ENCODE measurements at places on chromosomes 16 and 17. TPM values are rescaled to one million over a fixed set of nuclear protein-coding genes. Genes with fewer than 3 reads are reported as not detected.
A peak's percentile ranks its signal among the peaks of the same experiment; 100 is the strongest.

CRYBA1 gene
- not detected for total RNA-seq

PROCA1 gene
- total RNA-seq: 1.4 TPM

DNA sequence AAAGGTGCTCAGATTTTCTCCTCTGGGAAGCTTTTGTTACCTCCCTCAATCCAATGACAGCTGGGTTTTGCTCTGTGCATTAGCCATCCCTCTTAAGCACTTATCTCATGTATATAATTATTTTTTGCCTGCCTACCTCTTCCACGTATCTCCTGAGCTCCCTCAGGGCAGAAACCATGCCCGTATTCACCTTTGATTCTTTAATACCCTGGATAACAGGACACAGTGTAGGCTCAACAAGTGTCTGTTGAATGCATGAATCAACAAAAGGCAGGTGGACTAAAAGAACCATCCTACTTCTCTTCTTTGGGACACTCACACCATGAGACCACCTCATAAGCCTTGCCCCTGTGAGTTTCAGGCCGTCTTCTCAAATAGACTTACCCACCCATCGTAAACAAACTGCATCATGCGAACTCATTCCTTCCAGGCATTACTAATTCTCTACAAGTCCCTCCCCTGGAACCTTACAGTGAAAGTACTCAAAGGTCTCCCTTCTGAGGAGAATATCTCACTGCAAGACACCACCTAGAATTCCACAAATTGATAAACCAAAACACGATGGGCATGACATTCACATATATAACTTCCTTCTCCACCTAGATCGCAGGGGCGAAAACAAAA lies 3.2 kb downstream of the ARHGAP17 start:
- DNase-seq: no peak

DNA sequence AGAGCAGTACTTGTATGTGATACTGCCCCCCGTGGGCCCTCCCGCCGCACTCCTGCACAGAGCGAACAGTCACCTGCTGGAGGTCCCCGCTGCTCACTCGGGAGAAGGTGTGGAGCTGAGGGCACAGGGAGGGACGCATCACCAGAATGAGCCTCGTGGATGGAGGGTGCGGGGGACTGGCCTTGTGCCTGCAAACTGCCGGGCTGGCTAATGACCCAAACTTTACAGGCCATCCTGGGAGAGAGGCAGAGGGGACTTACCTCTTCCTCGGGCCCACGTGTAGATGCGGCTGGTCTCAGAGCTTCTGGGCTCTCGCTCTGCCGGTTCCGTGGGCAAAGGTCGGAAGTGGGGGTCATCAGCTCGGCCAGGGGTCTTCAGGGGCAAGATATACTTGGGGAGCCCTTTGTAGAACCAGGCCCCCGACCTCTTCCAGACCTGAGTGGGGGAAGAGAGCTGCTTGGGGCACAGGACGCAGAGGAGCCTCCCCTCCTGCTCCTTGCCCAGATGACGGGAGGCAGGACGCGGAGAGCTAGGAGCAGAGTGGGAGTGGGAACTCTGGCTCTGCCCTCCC lies 65.5 kb upstream of the DOC2B start:
- peak; percentile 62 for DNase-seq

DNA sequence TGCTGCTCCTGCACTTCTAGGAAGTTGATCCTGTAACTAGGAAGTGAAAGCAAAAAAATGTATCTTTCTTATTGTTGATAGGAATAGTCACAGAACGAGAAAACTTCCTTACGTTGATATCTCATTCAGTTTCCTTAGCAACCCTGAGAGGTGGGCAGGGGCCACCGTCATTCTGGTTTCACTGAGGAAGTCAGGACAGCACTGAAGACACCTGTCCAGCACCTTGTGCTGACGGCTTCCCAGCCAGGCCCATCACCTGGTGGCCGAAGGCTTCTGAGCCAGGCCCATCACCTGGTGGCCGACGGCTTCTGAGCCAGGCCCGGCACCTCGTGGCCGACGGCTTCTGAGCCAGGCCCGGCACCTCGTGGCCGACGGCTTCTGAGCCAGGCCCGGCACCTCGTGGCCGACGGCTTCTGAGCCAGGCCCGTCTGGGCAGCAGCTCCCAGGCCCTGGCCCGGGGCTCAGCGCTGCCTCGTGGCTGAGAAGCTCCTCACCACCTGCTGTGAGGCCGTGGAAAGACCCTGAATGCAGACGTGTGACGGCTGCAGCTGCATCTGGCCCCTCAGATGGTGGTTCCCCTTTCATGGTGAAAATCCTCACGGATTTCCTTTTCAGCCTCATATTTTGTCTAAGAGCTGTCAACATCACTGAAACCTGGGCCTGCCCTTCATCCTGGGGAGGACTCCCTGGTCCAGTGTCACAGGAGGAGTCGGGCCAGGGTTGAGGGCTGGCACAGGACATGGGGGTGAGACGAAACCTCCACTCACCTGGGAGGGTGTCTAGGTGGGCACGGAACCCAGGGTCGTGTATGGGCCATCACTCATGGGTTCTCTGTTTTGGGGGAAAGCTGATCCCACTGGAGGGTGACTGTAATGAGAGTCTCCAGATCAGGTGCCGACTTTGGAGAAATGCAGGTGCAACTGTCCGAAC lies 33.0 kb upstream of the ZNF750 start:
- peak; percentile 59 for DNase-seq

- no peak for DNase-seq
Measured at GRCh38 chr16:28910086-28911031, 14.7 kb downstream of the RABEP2 start.

GRCh38 chr17:7479213-7480088 lies at the start of gene ZBTB4:
Gene ZBTB4 (minus strand): TSS chr17:7479631. CDS start chr17:7466801, 12,830 bp downstream.
- DNase-seq: peak; percentile 82

DNA sequence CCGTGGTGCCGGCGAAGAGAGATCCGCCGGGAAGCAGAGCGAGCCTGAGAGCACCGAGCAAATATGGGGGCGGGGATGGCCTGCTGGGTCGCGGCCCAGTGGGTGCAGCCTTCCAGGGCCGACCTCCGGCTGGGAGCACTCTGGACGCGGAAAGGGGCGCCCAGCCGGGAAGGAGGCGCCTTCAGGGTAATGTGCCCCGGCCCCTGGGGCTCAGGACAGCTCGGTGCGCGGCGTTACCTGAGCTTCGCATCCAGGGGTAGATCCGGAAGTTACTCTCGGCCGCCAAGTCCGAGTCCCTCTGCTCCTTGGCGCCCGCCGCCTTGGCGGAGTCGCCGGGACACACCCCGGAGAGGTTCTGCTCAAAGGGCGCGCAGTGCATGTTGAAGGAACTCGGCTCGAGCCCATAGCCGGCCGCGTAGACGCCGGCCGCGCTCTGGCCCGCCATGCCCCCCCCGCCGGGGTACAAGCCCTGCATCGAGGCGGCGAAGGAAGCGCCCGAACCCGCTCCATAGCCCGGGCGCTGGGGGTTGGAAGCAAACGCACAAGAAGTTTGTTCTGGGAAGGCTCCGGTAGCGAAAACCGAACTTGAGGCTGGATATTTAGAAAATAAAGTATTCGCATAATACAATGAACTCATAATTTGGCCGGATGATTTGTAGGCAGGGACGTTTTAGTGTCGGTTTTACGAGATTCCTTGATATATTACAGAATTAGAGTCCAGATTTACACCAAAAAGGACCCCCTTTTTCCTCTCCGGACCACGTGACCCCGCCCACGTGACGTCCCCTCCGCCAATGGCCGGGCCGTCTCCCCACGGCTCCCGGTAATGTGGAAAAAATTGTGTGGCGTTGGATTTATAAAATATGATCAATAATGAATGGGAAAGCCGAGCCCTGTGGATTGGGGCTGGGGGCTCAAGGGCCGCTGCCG lies at the start of gene HOXB7:
Gene HOXB7 (minus strand): TSS at position 736 of the 930 bp plus-strand sequence. CDS start 99 bp downstream, at position 637.
- DNase-seq: peak; percentile 88
